Activated T-helper 1 cell treated with anti-CD3 and anti-CD28 coated beads, Interleukin-12 subunit alpha, Interleukin-12 subunit beta, Interleukin-2, Interleukin-4 antibody, amounts not matched to agents 30 ng/mL and 10 ng/mL and 1 ng/mL, durations not matched to agents 14 hours and 24 hours and 36 hours (primary cell): ENCODE measurements at places on chromosomes 7 and 10.

DNA sequence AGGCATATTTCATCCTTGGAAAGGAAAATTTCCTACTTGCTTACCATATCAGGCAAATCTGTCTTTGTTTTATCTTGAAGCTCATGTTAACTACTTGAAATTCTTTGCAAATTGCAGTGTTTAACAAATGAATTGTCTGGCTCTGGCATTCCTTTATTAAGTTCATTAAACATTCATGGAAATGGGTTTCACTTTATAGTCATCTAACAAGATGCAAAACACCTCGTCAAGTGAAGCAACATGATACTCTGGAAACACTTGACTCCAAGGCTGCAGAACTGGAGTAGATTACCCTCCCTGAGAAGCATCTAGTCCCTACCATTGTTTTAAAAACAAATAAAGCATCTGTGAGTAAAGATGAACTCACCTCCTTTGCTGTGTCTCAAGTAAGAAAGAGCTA, 1086.9 kb downstream of the NRG3 start:
- no peak for DNase-seq

DNA sequence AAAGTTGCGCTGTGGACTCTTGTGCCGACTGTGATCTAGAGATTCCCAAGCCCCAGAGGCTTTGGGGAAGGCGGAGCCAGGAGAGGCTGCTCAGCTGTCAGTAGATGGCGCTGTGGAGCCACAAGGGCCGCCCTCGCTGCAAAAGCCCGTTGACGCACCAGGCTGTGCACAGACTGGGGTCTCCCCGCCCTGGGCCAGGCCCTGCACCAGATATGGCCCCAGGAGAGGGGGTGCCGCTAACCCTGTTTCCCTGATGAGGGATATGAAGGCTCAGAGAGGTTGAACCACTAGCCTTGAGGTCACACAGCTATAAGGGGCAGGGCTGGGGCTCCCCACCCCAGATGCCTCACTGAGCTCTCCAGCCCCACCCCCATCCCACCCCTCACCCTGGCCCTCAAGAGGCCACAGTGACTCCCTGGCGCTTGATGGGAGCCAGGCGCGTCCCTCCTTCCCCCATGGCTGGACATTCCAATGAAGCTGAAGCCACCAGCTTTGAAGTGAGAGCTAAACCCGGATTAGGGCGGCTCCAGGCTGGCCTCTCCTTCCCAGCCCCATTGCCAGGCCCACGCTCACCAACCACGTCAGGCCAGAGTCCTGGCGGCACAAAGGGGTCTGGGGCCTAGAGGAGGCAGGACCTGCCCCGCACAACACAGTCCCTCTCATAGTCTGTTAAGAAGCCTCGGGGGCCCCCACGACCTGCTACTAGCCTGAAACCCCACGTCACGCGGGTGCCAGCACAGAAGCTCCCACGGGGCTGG, 26.4 kb downstream of the MYL10 start:
- DNase-seq: peak; percentile 44

DNA sequence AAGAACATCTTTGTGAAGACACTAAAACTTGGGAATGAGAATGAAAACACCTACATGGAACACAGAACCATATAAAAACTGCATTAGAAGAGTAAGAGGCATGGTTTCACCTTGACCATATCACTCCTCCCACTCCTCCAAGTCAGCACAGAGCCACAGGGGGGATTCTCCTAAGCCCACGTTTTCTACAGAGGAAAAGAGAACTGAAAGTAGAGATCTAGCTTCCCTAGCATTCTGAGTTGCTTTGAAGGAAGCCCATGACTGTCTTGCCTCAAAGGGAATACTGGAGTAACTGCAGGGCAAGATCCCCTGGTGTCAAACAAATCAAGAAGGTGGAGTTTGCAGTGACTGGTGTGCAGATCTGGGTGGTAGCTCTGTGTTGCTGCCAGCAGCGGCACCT, 43.9 kb downstream of the HBP1 start:
- no peak for DNase-seq

- no peak for DNase-seq
Observed at GRCh38 chr7:100679129-100679926, 5.8 kb downstream of the GNB2 start.

- no peak for DNase-seq
Observed at GRCh38 chr7:120996988-120997345, 8.5 kb downstream of the CPED1 start.

- no peak for DNase-seq
Observed at GRCh38 chr7:28354601-28355402, 57.5 kb upstream of the CREB5 start.

DNA sequence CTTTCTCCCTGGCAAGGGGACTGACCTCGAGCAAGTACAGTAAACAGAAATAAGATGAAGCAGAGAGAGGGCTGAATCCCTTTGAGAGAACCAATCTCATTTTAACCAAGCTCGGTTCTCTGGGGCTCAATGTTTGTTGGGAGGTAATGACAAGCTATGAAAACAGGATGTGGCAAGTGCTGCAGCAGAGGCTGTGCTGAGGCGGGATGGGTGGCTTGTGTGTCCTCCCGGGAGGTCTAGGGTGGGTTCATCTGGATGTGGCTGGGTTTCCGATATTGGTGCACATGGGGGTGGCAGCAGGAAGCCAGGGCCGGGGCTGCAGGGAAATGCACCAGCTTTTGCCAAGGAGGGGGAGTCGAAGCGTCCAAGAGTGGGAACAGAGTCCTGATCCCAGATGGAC, 84.5 kb downstream of the AOAH start:
- DNase-seq: peak; percentile 44

GRCh38 chr7:86926732-86927131, 132.7 kb downstream of the ELAPOR2 start:
- DNase-seq: no peak

- no peak for DNase-seq
Observed at GRCh38 chr10:87506956-87507355, 2.3 kb downstream of the MINPP1 start.

GRCh38 chr10:128304271-128304670, 178.0 kb upstream of the MKI67 start:
- DNase-seq: no peak

DNA sequence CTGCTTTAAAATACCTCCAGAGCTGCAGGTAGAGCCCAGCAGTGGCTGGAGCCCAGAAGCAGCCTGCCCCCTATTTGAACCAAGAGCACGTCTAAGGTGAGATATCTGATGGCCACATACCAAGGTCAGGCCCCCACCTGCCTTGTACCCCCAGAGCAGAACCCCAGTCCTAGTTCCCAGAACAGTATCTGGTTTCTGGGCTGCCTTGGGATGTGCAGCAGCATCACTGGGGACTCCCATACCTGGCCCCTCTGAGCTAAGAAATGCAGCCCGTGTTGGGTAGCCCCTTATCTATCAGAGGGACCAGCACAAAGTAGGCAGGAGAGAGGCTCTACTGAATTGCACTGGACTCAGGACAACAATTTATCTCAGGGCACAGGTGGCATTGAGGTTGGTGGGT, 8.9 kb downstream of the SFTPD start:
- no peak for DNase-seq

DNA sequence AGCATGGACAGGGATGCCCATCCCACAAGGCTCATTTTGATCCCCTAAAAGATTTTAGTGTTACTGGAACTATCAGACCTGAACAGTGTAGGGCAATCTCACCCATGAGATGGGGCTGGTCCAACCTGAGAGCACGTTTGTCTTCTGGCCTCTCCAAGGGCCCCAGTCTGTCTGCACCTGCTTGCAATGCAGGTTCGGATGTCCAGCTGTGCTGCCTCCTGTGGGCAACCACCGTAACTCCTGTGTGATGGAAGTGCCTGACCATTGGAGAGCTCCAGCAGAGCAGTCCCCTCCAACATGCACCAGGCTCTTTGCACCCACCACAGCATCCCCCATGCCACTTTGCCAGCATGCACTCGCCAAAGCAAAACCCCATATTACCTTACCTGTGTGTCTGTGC, 290.1 kb upstream of the KCND2 start:
- DNase-seq: no peak

DNA sequence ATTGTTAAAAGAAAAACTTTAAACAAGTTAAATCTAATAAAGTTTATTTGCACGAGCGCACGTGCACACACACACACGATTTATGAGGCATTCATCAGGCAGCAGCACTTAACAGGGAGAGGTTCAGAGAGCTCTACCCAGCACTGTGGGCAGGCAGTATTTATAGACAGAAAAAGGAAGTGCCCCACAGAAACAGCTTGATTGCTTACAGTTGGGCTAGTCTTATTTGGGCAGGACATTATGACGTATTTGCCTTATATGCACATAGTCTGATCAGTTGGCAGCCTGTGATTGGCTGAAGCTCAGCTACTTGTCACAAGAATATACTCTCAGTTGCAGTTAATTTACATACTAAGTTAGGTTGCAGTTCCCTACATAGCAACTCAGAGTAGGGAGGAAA, 1.2 kb upstream of the SDHAF3 start:
- DNase-seq: no peak

DNA sequence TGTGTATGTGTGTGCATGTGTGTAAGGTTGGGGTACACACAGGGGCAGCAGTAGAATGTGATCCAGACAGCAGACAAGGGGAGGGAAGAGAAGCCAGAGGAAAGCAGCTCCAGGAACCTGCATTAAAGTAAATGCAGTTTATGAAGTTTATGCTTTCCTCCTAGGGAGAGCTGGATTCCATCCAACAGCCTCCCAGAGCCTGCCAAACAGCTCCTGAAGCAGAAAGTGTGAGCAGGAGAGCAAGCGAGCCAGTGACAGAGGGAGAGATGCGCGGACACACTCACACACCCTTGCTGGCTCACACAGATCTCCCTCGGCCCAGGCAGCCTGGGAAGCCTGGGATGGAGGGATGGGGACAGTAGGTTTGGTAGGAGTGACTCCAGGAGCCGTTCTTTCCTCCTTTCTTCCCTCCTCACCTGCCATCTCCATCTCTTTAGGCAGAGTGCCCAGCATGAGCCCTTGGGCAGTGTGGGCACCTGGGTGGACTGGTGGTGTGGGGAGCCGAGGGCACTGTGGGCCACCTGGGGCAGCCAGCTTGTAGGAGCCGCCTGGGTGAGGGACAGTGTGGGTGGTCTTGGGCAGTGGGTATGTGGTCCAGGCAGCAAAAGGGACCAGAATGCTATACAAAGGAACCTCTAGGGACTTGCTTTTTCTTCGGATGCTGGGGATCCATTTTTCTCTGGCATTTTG, 46.1 kb downstream of the PAX2 start:
- no peak for DNase-seq

DNA sequence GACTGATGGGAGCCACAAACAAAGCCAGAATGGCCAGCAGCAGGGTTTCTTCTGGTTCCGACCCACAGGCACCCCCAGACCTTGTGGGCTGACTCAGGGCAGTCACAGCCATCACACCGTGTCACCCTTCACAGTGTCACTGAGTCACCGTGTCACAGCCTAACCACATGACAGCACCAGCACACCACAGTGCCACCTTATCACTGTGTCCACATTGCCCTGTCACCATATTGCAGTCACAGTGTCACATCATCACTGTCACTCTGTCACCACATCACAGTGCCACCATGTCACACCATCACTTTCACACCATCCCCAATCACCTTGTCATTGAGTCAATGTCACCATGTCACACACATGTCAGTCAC, 77.0 kb downstream of the OAT start:
- DNase-seq: peak; percentile 40

GRCh38 chr10:131653140-131653539, 247.7 kb upstream of the PPP2R2D start:
- no peak for DNase-seq

- no peak for DNase-seq
Observed at GRCh38 chr7:149720372-149721083, 52.9 kb downstream of the ZNF467 start.

GRCh38 chr7:476736-477360, 42.8 kb downstream of the PDGFA start:
- DNase-seq: no peak

DNA sequence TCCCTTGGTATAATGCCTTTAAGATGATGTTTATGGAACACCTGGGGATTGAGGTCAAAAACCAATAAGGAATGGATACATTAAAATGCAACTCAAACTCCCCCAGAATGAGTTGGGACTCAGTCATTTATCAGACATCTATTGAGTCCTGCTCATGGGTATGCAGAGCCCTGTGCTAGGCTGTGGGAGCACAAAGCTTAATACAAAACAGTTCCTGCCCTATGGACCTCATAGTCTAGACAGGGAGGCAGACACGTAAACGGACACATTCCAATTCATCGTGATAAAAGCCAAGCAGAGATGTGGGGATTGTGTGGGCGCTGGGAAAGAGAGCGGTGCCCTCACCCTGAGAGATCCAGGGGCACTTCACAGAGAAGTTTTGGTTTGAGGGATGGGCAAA, 181.7 kb downstream of the PTEN start:
- no peak for DNase-seq

- no peak for DNase-seq
Observed at GRCh38 chr10:73119952-73120351, 9.7 kb downstream of the NUDT13 start.

DNA sequence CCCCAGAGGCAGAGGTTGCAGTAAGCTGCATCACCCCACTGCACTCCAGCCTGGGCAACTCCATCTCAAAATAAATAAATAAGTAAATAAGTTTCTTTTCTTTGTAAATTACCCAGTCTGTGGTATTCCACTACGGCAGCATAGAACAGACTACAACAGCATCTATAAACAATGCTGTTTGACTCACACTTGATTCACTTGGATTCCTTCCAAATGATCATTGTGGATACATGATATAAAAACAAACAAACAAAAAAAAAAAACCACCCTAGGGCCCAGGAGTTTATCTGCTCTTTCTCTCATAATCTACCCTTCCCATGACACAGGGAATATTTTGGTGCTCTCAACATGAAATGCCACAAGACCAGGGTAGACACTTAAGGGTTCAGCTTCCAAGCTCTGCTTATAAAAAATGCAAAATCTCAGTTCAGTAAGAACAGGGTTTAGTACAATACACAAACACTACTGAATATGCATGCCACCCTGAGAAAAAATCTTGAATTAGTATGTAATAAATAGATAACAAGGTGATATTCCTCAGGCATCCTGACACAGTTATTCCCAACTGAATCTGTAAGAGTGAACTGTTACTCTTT, 200.9 kb downstream of the FAM107B start:
- DNase-seq: no peak

- DNase-seq: no peak
Observed at GRCh38 chr10:6034371-6034770, 27.8 kb downstream of the IL2RA start.

DNA sequence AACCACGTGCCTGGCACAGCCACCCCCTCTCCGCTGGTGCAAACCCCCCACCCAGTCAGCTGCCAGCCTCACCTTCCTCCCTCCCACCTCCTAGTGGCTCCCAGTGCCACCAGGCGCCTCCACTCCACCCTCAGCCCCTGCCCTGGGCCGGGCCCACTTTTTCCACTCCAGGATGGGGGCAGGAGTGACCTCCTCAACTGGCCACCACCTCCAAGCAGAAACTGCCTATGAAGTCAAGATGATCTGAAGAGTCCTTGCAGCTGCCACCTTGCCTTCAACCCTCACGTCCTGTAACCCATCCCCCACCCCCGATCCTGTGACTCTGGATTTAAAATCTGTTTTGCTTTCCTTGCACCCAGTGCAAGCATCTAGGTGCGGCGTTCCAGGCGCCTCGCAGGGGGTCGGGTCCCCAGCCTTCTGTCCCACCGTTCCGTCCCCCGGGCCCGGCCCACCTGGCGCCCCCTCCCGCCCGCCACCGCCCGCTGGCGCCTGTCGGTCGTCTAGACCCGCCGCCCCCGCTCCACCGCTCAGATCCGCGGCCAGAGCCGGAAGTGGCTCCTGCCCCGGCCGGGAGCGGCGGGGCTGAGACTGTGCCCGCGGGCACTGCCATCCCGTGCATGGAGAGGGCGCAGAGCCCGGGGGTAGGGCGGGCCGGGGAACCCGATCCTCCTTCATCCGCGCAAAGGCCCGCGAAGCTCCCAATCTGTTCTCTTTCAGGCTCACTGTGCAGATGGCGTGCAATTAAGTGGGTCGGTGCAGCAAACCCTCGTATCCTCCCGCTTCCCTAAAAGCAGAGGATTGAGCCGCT, 51.2 kb upstream of the GTF2I start:
- no peak for DNase-seq

- no peak for DNase-seq
Observed at GRCh38 chr10:1963341-1963740, 226.0 kb upstream of the ADARB2 start.
